ENCODE measurements at places on chromosomes 5 and 9.

DNA sequence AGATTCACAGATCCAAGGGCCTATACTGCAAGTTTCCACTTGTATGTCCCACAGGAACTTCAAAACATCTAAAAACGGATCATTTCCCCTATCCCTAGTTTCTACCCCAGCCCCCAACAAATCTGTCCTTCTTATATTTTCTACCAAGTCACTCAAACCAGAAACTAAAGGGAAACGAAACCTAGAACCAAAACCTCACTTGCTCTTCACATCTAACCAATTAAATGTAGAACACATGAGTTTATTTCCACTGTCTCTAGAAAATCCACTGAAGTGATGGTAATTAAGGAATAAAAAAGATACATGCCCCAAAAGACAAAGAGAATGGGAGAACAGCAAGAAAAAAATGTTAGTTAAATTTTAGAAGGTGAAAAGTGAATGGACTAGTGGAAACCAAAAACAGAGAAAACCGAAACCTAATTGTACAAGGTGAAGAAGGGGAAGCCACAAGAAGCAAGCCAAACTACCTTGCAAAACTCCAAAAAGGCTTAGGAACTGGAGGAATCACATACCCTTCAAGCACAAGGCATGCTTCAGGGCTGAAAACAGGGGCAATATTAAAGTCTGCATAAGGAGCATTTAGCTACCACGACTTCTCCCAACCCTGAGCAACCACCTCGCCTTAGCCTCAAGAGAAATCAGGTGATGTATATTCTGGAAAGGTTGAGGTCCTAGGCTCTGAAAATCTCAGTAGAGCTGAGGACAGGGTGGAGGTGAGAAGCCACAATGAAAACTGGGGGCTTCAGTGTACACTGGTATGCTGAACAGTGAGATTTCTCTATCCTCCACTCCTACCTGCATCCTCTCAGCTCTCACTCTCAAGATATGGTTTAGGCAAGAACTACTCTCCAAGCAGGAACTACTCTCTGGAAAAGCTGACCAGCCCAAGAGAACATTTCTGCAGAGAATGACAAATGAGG, 11.1 kb downstream of the SMU1 start:
- DNase-seq, result no peak

DNA sequence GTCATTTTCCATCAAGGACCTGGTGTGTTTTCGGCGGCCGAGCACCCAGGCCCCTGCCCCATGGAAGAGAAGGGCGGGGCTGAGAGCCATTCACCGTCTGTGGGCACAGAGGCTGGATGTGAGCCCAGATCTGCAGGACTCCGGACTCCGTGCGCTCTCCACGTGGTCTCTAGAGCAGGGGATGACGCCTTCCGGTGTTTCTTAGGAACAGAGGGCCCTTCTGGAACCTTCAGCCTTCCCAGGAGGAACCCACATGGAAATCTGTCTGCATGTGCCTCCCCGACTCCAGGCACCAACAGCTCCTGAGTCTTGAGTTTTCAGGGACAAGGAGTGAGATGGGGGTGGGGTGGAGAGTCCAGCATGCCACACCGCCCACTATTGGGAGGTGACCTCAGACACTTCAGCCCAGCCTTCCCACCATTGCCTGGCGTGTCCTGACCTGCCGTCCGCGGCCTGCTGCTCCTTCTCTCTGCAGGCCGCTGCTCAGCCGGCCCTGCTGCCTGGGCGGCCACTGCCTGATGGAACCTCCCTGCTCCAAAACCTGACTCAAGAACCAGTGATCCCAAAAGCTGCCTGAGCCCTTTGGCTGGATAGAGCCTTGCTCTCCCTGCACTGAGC, 2.4 kb upstream of the RXRA start:
- DNase-seq, result no peak

- no peak for DNase-seq
Observed at GRCh38 chr5:80615266-80615914, 39.1 kb upstream of the MSH3 start.

GRCh38 chr5:147372191-147372590, 137.4 kb downstream of the STK32A start:
- no peak for DNase-seq

DNA sequence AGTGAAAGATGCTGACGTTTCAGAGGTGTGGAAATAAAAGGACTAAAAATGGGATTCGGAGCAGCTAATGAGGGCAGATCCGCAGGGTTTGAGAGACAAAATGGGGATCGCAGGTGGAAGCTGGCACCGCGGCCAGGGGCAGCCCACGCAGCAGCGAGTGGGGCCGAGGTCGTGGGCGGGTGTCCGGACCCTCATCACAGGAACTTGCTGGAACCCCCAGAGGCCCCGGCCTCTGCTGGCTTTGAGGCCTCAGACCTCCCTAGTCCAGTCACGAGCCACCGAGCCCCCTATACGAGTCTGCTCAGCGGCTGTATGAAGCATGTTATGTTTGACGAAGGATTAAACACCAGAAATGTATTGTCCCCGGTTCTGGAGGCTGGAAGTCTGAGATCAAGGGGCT, 45.8 kb upstream of the FCN1 start:
- DNase-seq, result no peak

- DNase-seq, result no peak
Observed at GRCh38 chr5:179292681-179293635, 52.3 kb downstream of the ADAMTS2 start.

DNA sequence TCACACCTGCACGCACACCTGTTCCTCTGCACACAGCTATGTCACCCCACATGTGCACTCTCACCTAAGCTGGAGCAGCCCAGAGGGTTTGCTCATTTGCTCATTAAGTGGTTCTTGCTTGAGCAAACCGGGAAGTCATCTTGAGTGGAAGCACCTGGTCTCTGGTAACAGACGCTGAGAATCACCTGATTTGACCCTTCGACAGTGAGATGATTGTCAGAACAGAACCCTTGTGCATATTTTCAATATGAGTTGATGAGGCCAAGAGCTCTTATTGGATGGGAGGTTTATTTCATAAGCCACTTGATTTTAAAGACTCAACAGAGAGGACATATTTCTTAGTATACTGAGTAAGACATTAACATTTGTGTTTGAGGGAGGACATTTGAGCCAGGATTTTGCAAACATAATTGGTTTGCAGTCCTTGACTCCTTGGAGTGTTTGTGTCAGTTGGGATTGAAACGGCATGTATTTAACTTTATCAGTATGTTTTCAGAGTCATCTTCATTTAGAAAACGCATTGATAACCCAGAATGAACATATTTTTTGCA, 22.1 kb upstream of the LPCAT1 start:
- DNase-seq, result no peak

GRCh38 chr5:149730620-149731331, 666 bp downstream of the PPARGC1B start:
- peak; percentile 39 for DNase-seq

GRCh38 chr5:30572279-30572678, 621.2 kb upstream of the CDH6 start:
- DNase-seq, result no peak

- DNase-seq, result no peak
Observed at GRCh38 chr5:172389578-172390112, 64.7 kb downstream of the SH3PXD2B start.

GRCh38 chr9:120729791-120730241, 15.5 kb upstream of the MEGF9 start:
- DNase-seq, result no peak

DNA sequence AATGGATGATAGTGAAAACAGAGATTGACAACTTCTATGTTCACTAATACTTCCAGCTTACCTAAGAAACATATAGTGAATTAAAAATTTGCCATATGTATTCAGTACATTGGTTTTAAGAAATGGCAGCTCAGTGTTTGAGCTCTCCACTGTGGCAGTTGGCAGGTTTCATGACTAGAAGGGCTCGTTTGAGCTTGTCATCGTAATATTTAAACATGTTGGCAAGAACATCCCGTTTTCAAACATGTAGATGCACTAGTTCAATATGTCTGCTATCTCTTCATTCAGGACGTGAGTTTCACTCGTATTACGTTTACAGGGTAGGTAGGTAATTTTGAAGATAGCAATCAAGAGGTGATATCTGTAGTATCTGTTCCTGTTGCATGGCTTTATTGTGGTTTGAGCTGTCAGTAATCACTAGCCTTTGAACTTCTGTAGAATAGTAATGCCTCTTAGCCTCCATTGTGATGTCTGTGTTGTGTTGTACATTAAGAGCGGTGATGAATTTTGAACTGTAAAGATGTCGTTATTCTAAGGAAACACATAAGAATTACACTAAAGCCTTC, 74.8 kb downstream of the NLN start:
- no peak for DNase-seq

GRCh38 chr5:37308793-37309192, 59.6 kb upstream of the CPLANE1 start:
- DNase-seq, result no peak

DNA sequence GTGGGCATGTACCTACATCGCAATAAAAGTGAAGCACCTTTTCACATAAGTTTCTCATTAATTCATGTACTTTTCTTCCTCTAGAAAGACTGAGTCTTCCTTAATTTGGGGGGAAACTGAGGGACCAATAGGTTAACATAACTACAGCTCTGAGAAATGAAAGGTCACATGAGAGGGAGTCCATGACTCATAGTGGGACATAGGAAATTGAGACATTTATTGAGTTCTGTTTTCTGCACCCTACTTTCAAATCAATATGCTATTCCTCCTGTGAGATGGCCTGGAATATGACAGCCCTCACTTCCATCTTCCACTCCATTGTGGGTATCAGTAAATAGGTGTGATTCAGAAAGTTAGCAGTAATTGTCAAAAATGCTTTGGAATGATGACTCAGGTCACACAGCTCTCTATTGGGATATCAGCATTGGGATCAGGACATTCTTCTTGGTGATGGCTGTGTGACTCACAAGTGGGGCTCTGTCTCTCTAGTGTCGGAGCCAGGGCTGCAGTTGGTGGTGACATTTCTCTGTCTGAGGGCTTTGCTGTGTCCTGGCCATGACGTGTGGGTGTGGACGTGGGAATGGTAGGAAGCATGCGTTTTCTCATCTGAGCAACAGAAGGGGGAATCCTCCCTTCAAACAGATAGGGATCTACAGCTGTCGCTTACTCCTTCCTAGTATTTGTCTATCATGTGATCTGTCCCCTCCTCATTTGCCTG, 125.0 kb downstream of the TRIO start:
- DNase-seq, result no peak

Measured in GDM1 (cell line).